ENCODE measurements at places on chromosomes 11 and 22.

DNA sequence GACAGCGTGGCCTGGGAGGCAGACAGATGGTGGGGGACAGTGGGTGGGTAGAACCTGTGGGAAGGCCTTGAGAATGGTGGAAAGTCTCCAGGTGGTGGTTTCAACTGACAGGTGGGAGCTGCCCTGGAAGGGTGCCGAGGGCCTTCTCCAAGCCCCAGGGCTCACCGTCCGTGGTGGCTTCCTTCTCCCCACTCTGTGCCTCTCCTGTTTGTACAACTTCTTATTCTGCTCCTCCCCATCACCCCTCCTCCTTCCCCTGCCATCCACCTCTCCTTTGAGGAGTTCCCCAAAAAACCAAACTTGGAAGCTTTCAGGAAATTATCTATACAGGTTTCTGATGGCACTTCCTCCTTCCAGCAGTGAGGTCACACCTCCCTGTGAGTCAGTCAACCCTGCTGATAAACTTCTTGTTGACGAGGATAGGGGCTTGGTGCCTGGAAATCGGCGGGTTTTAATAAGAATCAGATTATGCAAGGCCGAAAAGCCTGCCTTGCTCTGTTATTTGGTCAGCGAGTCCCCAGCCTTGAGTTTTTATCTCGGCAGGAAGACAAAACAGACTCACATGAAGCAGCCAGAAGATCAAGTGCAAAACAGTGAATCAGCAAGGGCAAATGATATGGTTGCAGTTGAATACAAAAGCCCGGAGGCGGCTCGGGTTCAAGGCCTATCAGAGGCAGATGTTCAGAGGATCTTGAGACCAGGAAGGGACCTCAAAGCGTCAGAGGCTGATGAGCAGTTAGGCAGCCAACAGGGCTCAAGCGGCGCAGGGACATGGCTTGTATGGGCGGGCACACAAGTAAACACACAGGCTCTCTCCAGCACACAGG is 9.5 kb upstream of the ST3GAL4 start:
- DNase-seq, result no peak

DNA sequence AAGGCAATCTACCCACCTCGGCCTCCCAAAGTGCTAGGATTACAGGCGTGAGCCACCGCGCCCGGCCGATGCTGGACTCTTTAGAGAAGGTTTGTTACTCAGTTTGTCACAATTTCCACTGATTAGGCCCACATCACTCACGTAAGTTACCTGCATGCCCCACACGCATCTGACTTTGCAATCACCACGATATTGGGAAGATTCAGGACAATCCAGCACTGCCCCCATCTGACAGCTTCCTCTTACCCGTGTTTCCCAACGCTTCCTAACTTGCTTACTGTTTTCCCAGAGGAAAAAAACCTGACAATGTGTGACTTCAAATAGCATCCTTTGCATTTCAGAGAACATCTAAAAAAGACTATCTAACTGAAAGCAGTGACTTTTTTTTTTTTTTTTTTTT is 21.8 kb upstream of the EIF3M start:
- DNase-seq, result no peak

- DNase-seq, result no peak
Observed at GRCh38 chr22:45664136-45664646, 7.4 kb upstream of the ATXN10 start.

DNA sequence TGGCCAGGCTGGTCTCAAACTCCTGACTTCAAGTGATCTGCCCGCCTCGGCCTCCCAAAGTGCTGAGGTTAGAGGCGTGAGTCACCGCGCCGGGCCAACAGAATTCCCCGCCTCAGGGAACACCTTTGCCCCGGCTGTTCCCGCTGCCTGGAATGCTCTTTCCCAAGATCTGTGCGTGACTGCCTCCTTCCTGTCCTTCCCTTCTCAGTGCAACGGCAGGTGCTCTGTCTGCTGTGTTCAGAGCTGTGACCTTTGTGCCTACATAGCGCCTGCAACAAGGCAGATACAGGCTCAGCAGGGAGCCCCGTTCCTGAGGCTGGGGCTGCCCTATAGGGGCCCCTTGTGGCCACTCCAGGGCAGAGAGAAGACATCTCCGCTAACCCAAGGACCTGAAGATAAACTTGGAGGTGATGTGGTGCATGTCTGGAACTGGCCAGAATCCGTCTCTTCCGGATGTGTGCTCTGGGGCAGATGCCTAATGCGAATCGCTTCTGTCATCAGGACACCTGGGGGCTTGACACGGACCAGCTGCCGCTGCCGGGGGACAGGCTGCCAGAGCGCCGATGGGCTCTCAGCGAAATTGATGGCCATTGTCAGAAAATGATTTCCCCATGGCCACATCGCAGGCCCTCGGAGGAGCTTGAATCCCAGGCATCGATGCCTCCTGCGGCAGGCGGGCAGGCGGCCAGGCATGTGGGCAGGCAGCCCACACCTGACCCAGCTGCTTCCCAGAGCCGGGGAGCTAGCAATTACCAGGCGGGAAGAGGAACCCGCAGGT is 43.5 kb upstream of the TCF20 start:
- peak; percentile 53 for DNase-seq

- peak; percentile 34 for DNase-seq
Observed at GRCh38 chr11:123653827-123654565, 428 bp downstream of the SCN3B start.

GRCh38 chr22:20315337-20316216 is 4.3 kb downstream of the DGCR6L start:
- DNase-seq, result peak; percentile 16

- DNase-seq, result no peak
Observed at GRCh38 chr11:27705873-27706820, 5.9 kb upstream of the BDNF start.

GRCh38 chr11:77152846-77153245 is 24.8 kb downstream of the MYO7A start:
- DNase-seq, result no peak

DNA sequence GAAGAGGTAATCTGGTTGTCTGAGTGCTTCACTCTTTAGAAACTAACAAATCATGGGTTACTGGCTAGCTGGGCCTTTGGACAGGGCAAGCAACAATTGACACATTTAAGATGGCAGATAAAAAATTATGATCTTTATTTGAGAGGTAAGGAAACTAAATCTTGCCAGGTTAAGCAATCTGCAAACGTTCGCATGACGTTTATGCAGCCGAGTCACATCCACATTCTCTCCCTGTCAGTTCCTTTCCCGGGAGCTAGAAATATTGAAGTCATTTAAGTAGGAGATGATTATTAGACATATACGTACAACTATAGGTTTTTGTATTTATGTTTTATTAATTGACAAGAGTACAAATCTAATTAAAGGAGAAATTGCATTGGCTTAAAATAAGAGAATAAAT is 57.4 kb upstream of the RCN1 start:
- DNase-seq, result no peak

- DNase-seq, result no peak
Observed at GRCh38 chr11:57604296-57605027, 7.0 kb downstream of the SERPING1 start.

- DNase-seq, result no peak
Observed at GRCh38 chr11:117083011-117083935, 15.0 kb downstream of the SIK3 start.

- DNase-seq, result no peak
Observed at GRCh38 chr11:123704341-123704740, 37.1 kb downstream of the ZNF202 start.

GRCh38 chr11:131985846-131986301 is 615.5 kb downstream of the NTM start:
- DNase-seq, result no peak

DNA sequence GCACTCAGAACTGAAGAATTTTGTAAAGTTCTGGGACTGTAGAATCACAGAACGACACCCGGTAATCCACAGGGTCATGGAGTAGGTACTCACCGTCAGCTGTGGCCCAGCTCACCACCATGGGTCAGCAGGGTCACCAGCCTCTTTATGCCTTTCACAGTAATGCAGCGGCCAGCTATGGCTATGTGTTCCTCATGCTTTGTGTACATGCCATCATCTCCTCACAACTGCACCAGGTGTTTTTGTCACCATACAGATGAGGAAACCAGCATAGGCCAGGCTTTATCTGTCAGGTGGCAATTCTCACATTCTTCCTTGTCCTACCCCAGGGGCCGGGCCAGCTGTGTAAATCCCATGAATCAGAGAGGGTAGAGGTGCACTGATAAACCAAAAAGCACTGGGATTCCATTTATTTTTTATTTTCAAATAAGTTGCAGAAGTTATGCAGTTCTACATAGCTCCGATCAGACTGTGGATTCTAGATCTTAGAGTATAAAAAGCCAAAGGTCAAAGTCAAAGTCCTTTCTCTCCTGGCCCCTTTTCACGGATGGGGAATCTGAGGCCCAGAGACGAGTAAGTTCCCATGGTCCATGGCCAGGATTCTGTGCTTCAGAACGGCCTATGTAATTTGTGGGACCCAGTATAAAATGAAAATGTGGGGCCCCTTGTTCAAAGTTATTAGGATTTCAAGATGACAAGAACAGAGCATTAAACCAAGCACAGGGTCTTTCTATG is 17.5 kb downstream of the TSKU start:
- DNase-seq, result no peak

- no peak for DNase-seq
Observed at GRCh38 chr11:115384236-115384635, 120.0 kb downstream of the CADM1 start.

GRCh38 chr11:82945682-82946081 is 44.1 kb downstream of the DDIAS start:
- DNase-seq, result no peak

GRCh38 chr22:42964994-42965699 is 49.8 kb downstream of the PACSIN2 start:
- no peak for DNase-seq

DNA sequence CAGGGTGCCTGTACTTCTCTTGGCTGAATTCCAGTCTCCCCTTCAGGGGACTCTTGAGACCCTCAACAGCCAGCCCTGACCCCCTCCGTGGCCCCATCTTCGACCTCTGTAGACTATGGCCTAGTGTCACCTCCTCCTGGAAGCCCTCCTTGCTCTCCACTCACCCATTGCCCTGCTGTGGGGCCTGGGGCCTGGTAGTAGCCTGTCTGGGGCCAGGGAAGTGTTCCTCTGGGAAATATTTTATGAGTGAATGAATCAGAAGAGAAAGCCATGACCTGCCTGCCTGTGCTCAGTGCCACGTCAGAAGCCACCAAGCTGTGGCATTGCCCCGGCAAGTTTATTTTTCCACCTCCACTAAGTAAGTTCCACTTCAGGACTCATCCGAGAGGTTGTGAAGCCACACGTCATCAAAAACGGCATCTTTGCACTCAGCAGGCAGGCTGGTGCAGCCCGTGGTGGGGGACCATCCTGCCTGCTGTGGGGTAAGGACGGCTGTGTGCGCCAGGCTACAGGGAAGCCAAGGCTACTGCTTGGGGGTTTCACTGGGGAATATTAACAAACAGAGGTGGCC is 59.6 kb upstream of the PPARA start:
- DNase-seq, result no peak

DNA sequence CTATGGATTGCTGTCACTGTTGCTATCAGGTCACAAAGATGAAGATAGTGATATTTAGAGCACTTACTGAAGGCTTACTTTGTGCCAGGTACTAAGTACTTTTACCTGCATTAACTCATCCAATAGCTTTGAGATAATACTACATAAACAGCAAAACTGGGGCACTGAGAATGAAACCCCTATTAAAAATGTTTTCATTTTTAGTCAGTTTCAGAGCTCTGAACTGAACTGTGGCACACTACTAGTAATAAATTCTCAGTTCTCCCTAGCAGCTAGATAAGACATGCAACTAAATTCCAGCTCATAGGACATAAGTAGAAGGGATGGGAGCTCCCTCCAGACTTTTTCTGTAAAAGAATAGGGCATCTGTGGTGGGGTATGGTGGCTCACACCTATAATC is 24.0 kb downstream of the ARFGAP3 start:
- no peak for DNase-seq

DNA sequence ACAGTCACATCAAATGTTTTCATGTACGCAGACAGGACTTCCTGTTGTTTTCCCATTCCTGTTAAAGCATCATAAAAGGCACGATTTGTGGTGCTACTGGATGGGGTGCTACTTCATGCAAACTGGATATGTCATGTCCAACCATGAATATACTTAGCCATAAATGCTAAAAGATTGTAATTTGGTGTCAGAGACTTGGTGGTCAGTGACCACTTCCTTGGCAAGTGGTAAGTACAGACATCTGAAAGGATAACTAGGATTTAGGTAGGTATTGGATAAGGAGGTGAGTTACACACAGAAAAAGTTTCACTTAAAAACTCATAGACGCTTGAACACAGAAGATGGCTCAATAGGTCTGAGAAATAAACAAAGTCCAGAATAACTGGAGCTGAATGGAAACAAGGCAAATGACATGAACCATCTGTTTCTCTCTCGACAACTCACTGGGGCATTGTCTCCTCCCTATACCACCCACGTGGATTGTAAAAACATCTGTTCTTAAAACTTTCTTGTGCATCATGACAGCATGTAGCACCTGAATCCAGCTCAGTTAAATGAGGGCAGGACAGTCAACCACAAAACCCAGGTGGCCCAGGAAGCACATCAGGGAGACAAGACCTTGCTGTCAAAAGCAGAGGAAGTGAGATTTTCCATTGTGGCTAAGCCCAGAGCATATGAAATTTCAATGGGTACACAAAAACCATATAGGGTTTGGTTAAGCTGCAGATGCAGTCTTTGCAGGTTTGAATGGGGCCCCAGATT is 22.1 kb upstream of the IGLL5 start:
- DNase-seq, result peak; percentile 37

- no peak for DNase-seq
Observed at GRCh38 chr11:1300569-1301187, 8.8 kb downstream of the TOLLIP start.

DNA sequence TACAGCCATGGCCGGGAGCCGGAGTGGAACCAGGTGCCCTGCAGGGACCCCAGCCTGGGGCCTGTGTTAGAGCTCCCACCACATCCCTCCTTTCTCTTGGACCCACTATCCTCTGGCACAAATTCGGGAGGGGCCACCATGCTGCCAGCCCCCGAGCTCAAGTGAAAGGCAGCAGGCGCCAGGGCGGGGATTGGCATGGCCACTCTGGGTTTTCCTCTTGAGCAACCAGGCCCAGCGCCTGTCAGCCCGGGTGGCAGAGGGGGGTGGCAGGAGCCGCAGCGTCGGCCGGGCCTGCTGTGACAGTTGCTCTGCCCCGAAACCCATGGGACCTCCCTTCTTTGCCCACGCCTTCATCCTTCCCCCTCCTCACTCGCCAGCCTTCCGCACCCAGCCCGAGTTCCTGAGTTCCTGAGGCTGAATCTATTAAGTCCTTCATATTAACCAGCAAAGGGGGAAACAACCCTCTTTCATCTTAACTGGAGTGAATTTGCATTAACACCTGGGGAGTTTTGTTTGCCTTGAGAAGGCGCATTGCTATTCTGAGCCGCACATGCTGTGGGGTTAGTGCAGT is 16.8 kb upstream of the CABP7 start:
- no peak for DNase-seq

GRCh38 chr22:41596776-41597634 is 7.4 kb upstream of the PMM1 start:
- DNase-seq, result peak; percentile 42
